Stimulated activated CD8-positive, alpha-beta memory T cell treated with anti-CD3 and anti-CD28 coated beads, Interleukin-7, amount 100 ng/mL, for 48 hours (primary cell): ENCODE measurements at places on chromosomes 5 and 9.
A peak's percentile ranks its signal among the peaks of the same experiment; 100 is the strongest.

DNA sequence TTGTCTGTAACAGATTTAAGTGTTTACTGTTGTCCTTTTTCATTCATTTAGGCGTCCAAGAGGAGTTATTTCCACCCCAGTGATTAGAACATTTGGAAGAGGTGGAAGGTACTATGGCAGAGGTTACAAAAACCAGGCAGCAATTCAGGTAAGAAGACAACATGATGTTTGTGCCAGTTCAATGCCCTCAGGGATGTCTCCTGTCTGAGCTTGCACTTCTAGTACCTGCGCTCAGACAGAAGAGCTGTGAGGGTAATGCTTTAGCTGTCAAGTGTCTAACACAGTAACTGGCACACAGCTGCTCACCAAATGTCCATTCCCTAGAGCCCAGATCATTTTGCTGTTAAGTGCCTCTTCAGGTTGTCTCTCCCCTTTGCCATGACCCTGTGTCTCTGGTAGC, 14.2 kb upstream of the PHF2 start:
- no peak for DNase-seq

- DNase-seq, result no peak
Measured at GRCh38 chr5:140273401-140273877, 29.5 kb downstream of the PFDN1 start.

GRCh38 chr9:97803167-97804058, 49.6 kb upstream of the FOXE1 start:
- peak; percentile 42 for DNase-seq

GRCh38 chr9:34982361-34982760, 7.2 kb upstream of the DNAJB5 start:
- no peak for DNase-seq

DNA sequence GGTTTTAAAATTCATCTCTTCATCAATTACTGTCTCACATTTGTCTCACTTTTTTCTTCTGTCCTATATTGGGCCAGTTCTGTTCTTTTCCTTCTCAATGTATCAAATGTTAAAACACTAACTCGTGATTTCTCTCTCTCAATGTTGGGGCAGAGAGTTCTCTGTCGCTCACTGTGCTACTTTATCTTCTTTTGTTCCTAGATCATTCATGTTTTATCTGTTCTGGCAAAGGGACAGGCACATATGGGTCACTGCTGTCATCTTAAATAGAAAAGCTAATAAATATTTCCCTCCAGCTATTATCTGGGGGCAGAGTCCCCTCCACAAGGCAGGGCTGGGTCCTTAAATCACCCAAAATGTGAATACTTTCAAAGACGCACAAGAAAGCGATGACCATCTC, 214.0 kb downstream of the PTTG1 start:
- no peak for DNase-seq

- DNase-seq, result no peak
Measured at GRCh38 chr5:33330992-33331391, 109.8 kb upstream of the TARS1 start.

DNA sequence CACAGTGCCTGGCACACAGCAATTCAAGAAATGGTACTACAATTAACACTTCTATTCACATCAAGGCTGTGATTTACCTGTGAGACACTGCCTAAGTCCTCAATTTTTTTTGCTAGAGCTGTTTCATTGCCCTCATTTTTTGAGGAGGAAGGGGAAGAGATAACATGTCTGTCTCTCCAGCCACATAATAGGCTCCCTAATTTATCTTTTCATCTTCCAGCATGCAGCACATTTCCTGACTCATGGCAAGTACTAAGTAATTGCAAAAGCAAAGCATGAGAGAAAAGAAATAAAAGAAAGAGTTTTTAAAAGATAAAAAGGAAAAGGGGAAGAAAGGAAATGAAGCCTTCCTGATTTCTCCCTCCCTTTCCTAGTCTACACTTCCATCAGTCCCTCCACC, 26.9 kb upstream of the RNF38 start:
- no peak for DNase-seq

DNA sequence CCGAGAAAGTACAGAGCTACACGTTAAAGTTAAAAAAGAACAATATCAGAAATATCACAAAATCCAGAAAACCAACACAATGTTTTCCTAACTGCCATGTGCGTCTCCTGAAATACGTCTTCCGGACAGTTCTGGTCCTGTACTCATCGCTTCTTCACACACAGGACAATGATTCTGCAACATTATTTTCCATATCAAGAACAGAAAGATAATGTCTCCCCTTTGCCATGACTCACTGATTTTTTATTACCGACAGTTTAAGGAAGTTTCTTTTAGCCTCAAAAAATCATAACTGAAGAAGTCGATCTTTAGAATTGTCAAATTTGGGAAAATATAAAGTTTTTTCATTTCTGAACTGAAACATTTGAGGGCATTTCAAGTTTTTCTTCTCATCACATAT, 2.5 kb downstream of the TBC1D9B start:
- DNase-seq, result no peak

DNA sequence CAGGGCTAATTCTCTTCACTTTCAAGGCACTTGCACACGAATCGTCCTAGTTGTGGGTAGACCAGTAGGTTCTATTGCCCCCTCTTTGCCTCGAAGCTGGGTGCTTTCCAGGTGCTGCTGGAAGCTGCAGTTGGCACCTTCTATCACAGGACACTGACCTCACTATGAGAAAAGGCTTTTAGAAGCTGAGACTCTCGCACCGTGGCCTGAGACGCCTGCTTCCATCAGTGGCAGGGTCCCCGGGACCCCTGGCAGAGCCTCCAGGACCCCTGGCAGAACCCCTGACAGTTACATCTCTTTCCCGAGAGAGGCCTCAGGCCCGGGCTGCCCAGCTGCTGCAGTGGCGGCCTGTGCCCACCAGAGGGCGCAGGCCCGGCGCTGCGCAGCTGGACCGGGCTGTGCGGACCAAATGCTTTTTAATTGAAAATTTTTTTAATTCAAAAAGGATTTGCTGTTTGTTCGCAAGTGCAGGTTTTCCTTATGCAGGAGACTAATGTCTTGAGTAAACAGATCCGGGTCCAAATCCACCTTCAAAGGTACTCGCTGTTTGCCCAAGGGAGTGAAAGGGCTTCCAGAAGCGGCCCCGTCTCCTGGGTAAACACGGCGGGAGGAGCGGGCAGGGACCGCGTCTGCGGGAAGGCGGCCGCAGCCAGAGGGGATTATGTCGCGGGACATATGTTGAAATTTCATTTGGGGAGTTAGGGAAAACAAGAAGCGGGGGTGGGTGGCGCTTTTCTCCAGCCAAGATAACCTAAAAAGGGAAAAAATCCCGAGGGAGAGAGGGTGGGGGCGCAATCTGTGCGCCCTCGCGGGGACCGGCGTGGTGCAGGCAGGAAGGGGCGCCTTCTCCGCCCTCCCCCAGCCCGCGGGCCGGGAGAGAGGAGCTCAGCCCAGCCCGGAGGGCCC, 114.5 kb upstream of the LMX1B start:
- no peak for DNase-seq

DNA sequence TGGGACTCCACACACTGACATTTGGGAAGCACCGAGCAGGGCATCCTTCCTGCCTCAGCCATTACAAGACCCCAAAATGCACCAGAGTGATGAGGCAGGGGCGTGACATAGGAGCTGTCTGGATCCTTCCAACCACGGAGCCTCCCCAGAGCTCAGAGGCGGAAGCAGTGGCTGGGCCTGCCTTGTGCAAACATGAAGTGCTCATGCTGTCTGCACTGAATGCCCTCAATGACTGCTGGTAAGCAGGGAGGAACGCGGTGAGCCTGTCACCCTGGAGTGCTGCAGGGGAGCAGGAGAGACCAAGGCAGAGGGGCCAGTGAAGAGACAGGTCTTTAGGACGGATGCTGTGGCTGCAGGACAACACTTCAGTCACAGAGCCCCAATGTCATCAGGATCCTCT, 60.2 kb upstream of the HRH2 start:
- no peak for DNase-seq

- no peak for DNase-seq
Measured at GRCh38 chr5:178589180-178590140, 733 bp downstream of the COL23A1 start.

GRCh38 chr5:158979749-158980521, 119.8 kb downstream of the EBF1 start:
- no peak for DNase-seq

- DNase-seq, result no peak
Measured at GRCh38 chr5:145350513-145350912, 484.6 kb downstream of the PRELID2 start.

GRCh38 chr9:94280409-94280989, 21.4 kb downstream of the ZNF169 start:
- no peak for DNase-seq

DNA sequence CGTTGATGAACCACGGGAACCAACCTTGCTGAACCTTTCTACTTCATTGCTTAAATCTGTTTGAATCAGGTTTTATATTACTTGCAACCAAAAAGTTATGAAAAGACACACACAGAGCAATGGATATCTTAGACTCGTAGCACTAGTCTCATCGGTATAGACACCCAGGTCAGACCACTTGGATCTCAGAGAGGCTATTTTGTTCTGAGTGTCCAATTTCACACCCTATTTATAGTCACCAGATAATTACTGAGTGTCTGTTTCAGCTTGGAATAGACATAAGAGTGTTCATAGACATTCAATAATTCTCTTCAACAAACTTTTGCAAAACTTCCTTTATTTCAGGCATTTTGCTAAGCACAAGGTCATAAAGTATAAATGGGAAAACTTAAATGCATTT, 145.4 kb upstream of the EGFLAM start:
- no peak for DNase-seq
